HuH-7.5 (cell line): ENCODE measurements at places on chromosomes 5 and 9.

DNA sequence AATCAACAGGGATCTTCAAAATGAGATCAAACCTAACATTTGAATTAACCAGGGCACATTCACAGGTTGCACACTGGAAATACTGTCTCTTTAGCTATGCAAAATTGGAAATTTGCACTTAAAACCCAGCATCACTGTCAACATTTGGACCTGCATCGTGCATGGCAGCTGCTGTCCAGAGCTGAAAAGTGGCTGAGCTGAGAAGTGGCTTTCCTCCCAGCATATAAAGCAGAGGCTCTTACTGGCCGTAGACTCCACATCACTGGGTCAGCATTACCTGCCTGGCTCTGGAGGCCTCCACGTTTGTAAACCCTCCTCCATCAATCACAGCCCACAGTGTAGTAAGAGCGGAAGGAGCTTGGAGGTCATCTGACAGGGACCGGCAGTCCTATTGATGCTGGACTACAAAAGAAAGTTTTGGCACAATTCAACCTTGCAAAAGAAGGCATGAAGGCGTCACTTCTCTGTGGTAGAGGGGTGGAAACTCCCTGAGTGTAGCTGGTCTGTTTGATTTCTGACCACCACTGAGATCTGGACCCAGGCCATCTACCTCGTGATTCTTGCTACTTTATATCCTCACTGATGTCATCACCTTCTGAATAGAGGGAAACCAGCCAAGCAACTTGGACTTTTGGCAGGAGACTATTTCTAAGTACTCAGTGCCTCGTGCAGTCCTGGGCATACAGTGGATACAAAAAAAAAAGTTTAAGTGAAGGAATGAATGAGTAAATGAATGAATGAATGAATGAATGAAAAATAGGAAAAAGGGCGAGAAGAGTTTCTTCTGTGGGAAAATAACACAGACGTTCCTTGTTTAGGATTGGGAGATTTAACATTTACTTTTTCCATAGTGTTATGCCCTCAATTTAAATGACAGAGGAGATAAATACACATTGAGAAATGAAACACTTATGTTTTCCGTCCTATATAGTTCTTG, 14.8 kb downstream of the RASEF start:
- DNase-seq: no peak

DNA sequence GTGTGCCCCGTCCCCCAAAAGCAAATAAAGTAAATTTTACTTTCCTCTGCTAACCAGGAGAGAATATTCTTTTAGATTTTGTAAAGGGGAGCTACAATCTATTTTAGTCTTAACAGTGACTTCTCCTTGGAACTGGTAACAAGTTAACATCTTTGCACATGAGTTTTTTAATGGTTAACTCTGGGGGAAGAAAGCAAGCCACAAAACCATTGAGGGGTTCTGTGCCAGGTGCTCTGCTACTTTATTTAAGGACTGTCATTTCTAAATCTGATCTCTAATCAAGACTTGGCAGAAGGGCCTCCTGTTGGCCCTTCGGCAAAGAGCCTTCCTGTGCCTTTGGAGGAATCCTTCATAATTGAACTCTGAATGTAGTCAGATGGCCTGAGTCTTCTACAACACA, 153.4 kb downstream of the SLC12A2 start:
- DNase-seq: no peak

DNA sequence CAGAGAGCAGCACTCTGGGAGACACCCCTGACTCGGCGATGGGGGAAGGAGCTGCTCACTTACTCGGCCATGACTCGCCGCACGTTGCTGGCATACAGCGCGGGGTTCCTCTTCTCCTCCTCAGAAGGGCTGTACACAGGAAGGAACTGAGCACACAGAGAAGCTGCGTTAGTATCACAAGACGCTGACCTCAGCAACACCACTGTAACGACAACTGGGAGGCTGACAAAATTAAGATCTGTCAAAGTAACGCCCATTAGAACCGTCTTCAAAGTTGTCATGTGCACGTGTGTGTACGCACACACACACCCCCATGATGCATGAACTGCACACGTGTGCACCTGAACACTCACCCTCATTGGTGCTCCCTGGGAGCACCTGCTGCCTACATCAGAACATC, 32.1 kb upstream of the SLC6A3 start:
- DNase-seq: no peak

GRCh38 chr5:151660616-151661495, 25.9 kb downstream of the SPARC start:
- no peak for DNase-seq

GRCh38 chr9:130331061-130331460, 65.5 kb downstream of the HMCN2 start:
- no peak for DNase-seq

- DNase-seq: no peak
Measured at GRCh38 chr5:19988457-19988856, 457 bp upstream of the CDH18 start.

- peak; percentile 100 for DNase-seq
Measured at GRCh38 chr9:129080601-129081387, at the start of gene DOLPP1. TSS of gene DOLPP1 (plus strand) at chr9:129081111. CDS start at chr9:129081132, 21 bp downstream.

GRCh38 chr5:159768243-159768642, 148.0 kb upstream of the ADRA1B start:
- no peak for DNase-seq

- DNase-seq: no peak
Measured at GRCh38 chr9:114525513-114525912, 20.2 kb upstream of the WHRN start.

DNA sequence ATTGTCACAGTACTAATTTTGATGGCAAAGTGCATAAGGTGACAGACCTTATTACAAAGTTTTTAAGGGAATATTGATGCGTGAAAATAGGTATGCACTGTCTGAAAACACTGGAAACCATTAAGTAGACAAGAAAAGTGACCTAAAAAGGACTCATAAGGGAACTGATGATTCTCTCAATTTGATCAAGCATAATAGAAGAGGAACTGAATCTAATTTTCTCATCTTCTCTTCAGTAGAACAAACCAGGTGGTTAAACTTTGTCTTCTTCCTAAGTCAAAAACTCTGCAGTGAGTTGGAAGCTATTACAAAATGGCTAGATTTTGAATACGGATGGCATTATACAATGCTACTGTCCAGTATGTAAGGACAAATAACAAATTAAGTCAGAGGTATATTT, 53.4 kb downstream of the RNF145 start:
- DNase-seq: no peak

- DNase-seq: peak; percentile 45
Measured at GRCh38 chr5:98772415-98773213, 849 bp upstream of the RGMB start.

DNA sequence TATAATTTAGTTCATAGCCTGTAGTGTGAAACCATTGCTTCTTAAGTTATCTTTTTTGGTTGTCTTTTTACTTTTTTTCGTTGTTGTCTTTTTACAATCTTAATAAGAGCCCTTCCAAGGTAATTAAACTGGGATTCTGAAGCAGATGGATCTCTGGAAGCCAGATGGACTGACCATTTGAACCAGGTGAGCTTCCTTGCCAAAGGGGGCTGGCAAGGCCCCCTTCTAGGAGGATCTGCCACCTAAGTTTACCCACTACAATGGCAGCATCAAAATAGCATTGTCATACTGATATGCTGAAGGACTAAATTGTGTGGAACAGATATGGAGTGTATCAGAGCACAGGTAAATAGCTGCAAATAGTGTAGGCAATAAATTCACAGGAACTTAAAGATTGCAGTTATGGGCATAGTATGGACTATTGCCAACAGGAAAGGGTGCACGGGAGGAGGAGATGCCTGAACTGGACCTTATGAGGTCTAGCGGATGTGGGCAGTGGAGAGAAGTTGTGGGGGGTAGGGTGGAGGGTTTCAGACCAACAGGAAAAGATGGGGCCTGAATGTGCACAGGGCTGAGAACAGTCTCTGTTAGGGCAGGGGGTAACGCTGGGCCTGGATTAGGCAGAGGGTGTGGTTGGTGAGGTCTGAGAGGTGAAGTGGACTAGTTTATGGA, 61.5 kb upstream of the CTXN3 start:
- no peak for DNase-seq

- no peak for DNase-seq
Measured at GRCh38 chr5:657570-657969, 35.6 kb downstream of the TPPP start.

DNA sequence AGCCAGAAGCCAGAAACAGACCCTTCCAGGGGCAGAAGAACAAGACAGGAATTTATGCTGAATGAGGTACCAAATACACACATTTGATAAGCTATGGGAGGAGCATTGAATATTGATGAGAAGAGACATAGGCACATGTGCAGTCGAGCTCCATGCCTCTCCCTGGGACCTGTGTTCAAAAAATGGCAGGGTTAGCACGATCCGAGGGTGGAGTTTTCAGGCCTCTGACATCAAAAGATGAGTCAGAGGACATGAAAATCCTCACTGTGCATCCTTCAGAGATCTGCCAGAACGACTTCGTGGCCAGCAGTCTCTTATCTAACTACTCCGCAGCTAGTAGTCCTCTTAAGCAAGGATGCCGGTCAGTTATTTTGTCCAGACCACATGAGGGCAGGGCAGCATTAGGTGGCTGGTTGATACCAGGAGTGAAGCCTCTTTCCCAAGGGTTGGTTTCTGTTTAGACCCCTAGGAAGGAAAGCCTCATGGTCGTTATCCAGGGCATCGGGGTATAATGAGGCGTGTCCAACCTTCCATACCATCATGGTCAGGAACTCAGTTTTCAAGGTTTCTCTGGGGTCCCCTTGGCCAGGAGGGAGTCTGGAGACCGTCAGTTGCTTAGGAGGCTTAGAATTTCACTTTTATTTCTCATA, 11.6 kb upstream of the CMBL start:
- DNase-seq: no peak

DNA sequence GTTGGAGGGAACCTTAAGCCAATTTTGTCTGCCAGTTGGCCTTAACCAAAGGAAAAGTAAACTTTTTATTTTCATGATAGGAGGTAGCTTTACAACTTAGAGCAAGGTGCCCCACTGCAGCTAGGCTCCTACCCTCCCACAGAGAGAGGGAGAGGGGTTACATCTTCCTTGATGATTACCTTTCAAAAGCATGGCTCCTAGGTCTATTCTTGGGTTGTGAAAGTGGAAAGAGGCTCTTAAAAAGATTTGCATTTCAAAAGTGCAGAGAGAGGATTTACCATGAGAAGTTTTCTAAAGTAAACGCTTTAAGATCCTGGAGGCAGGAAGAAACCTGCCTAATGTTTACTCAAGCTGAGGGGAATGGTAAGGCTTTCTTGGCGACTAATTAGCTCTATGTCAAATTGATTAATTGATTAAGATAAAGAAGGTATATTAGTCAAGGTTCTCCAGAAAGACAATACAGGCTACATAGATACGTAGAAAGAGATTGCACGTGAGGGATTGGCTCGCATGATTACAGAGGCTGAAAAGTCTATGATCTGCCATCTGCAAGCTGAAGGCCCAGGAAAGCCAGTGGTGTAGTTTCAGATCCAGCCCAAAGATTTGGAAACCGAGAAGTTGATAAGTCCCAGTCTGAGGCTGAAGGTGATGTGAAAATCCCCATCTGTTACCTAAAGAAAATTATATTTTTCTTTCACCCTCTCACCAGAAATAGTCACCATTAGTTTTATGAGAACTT, 333.8 kb upstream of the CTNND2 start:
- no peak for DNase-seq

- no peak for DNase-seq
Measured at GRCh38 chr5:65172486-65173129, 309.1 kb downstream of the ADAMTS6 start.

- DNase-seq: no peak
Measured at GRCh38 chr5:133230823-133231578, 179.2 kb downstream of the HSPA4 start.

- DNase-seq: no peak
Measured at GRCh38 chr5:38725371-38725865, 120.4 kb upstream of the OSMR start.

DNA sequence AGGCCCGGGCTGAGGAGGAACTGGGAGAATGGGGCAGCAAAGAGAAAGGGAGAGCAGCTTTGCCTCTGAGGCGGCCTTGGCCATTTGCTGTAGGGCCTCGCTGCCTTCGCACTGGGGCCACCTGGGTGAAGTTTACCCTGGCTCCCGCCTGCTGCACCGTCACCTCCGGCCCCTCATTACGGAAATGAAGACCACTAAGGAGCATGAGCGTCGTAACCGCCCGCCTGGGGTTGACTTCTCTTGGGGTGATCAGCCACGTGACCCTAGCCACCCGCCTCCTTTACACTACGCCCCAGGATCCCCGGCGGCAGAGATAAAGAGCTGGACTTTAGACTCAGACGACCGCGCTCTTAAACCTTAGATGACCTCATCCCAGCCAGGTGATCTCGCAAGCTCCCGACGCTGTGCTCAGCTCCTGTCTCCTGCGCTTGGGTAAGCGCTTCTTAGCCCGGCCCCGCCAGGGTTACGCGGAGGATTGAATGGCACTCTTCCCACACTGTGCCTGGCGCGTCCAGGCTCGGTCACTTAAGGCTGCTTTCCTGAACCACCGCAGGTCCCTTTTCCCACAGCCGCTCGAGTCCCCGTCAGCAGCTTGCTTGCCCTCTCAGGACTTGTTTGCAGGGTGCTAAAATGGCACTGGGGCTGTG, 107.9 kb upstream of the LARP1 start:
- DNase-seq: peak; percentile 90

DNA sequence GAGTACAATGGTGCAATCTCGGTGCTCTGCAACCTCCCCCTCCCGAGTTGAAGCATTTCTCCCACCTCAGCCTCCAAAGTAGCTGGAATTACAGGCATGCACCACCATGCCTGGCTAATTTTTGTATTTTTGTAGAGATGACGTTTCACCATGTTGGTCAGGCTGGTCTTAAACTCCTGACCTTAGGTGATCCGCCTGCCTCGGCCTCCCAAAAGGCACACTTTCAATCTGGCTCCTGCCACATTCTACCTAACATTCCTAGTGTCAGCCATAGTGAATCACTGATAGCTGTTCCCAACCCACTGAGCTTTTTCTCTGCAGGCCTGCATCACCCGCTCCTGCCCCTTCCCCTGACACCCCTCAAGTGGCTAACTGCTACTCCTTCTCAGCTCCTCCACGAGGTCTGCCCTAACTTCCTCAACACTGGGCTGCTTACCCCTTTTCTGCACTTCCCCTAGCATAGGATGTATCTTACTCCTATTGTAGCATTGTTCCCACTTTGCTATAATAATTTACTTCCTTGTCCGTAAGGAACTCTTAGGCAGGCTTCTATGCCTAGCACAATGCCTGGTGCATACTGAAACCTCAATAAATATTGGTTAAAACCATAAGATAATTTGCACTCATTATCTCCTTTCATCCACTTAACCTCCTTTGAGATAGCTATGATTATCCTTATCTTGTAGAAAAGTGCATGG, 42.0 kb upstream of the LIFR start:
- DNase-seq: no peak

DNA sequence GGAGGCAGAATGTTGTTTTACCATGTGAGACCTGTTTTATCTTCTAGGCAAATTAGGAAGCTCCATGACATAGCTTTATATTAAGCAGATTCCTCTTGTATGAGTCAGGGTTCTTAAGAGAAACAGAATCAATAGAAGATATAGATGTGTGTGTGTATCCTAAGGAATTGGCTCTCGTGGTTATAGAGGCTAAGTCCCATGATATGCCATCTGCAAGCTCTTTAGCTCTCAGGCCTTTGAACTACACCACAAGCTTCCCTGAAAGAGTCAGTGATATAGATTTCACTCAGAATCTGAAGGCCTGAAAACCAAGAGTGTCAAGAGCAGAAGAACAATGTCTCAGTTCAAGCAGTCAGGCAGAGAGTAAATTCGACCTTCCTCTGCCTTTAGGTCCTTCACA, 365.8 kb upstream of the ZNF608 start:
- no peak for DNase-seq
